Stimulated activated naive B cell treated with anti-CD40 and anti-IgM and Interleukin-4, amounts not matched to agents 10 μg/mL and 1 μg/mL and 100 μg/mL, for 72 hours (primary cell): ENCODE measurements at places on chromosomes 4 and X.

DNA sequence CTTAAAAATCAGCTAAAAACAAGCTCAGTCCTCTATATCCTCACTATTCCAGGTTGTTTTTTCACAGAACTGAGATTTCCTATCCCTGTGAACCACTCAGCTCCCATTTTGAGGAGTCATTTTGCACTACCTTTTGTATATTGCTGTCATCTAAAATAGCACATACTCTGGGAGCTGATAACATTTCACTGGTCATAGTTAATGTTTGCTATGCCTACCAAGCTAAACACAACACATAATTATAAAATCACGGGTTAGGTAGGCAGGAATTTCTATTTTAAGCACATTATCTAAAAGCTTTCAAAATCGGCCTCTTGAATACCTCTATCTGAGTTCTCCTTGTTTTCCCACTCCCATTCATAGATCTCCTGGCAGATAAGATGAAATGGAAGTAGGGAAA lies 882.0 kb upstream of the INTU start:
- H3K27ac ChIP-seq = no peak overlapping the region
- no peak overlapping the region for H3K4me3 ChIP-seq
- H3K4me1 ChIP-seq = no peaks in the 10 kb centered on the region
- DNase-seq = no peak
- H3K36me3 ChIP-seq = no peaks in the 10 kb centered on the region

DNA sequence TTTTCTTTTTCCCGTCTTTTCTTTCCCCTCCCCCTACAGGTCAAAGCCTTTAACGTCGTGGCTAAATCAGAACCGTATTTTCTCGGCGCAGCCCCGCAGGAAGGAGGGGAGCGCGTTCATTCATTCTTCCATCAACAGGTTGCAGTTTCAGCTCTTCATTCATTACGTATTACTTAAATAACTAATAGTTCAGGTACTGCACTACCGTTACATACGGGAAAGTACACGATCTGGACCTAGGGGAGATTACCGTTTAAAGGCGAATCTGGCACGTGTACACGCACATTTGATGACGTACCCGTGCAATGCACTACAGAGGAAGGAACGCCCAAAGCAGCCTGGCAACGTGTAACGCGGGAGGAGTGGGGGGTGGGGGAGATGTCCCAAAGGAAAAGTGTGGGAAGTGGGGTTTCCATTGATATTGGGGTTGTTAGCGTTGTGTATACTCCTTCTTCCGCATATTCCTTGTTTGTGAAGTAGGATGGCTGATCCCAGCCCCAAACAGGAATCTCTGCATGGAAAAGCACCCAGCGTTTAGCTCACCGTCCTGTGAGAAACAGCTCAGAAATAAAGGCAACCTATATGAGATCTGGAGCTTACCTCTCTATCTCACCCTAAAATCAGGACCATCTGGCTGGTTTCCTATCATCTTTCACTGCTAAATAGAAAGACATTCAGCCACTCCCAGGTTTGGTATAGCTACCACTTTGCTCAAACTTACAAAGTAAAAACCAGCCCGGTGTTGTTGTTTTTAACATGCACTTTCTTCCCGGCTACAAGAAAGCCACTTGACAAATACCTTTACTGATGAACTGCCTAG lies 585 bp upstream of the SEC24D start:
- peak overlapping the region; percentile 99 for H3K4me3 ChIP-seq
- peak; percentile 34 for DNase-seq
- no peaks in the 10 kb centered on the region for H3K27me3 ChIP-seq
- peaks cover 7% of the 10 kb centered on the region for H3K36me3 ChIP-seq
- peaks cover 9% of the 10 kb centered on the region for H3K4me1 ChIP-seq

DNA sequence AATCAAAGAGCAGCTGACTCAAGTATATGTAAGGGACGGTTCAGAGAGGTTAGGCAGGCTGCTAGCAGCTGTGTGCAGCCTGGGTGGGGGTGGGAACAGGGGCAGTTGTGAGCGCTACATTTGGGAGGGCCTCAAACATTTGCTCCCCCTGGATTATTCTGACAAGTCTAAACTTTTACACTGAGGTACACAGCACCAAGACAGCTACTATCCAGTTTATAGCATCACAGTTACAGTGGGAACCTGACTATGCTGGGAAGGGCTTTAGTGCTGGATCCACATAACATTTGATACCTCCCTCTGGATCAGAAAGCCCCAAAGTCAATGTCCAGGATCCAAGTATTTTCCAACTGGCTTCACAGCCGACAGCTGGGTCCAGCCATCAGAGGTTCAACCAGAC lies 55.8 kb upstream of the GIMD1 start:
- no peaks in the 10 kb centered on the region for H3K36me3 ChIP-seq
- no peak for DNase-seq
- no peak overlapping the region for H3K27ac ChIP-seq
- H3K27me3 ChIP-seq = no peaks in the 10 kb centered on the region
- H3K4me3 ChIP-seq = no peak overlapping the region
- H3K4me1 ChIP-seq = no peaks in the 10 kb centered on the region

GRCh38 chr4:76192236-76192635 lies 21.4 kb downstream of the SCARB2 start:
- H3K27me3 ChIP-seq = no peaks in the 10 kb centered on the region
- peaks cover 35% of the 10 kb centered on the region for H3K4me1 ChIP-seq
- H3K27ac ChIP-seq = no peak overlapping the region
- H3K4me3 ChIP-seq = no peak overlapping the region
- DNase-seq = no peak
- H3K36me3 ChIP-seq = peaks cover 45% of the 10 kb centered on the region

- H3K27ac ChIP-seq = no peak overlapping the region
- DNase-seq = no peak
- no peaks in the 10 kb centered on the region for H3K27me3 ChIP-seq
- no peaks in the 10 kb centered on the region for H3K4me1 ChIP-seq
Measured at GRCh38 chrX:68659385-68659784, 11.9 kb downstream of the STARD8 start.

DNA sequence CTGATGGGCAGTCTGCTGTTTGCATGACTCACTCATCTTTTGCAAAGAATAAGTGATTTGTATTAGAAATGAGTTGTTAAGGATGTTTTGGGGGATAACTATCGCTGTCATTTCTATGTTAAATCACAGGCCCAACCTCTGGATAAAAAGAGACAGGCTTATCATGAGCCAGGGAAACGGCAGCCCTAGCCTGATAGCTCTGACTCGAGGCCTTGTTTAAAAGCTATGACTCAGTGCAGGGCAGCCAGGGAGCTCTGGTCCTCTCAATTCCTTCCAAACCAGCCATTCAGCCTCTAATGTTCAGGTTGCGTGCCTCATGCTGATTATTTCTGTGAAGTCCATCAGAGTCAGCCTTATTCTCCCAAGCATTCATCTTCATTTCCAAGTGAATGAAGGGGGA lies 305.9 kb upstream of the HAND2 start:
- no peaks in the 10 kb centered on the region for H3K27me3 ChIP-seq
- no peak for DNase-seq
- H3K36me3 ChIP-seq = no peaks in the 10 kb centered on the region
- no peak overlapping the region for H3K4me3 ChIP-seq
- no peak overlapping the region for H3K27ac ChIP-seq

- H3K4me3 ChIP-seq = no peak overlapping the region
- H3K36me3 ChIP-seq = no peaks in the 10 kb centered on the region
- no peaks in the 10 kb centered on the region for H3K27me3 ChIP-seq
- H3K27ac ChIP-seq = no peak overlapping the region
Measured at GRCh38 chrX:98371994-98372393, 1488.3 kb downstream of the RPA4 start.

GRCh38 chrX:70324326-70324725 lies 34.4 kb downstream of the KIF4A start:
- H3K36me3 ChIP-seq = no peaks in the 10 kb centered on the region
- H3K4me1 ChIP-seq = no peaks in the 10 kb centered on the region
- H3K4me3 ChIP-seq = no peak overlapping the region
- H3K27me3 ChIP-seq = no peaks in the 10 kb centered on the region
- no peak overlapping the region for H3K27ac ChIP-seq
- DNase-seq = no peak

DNA sequence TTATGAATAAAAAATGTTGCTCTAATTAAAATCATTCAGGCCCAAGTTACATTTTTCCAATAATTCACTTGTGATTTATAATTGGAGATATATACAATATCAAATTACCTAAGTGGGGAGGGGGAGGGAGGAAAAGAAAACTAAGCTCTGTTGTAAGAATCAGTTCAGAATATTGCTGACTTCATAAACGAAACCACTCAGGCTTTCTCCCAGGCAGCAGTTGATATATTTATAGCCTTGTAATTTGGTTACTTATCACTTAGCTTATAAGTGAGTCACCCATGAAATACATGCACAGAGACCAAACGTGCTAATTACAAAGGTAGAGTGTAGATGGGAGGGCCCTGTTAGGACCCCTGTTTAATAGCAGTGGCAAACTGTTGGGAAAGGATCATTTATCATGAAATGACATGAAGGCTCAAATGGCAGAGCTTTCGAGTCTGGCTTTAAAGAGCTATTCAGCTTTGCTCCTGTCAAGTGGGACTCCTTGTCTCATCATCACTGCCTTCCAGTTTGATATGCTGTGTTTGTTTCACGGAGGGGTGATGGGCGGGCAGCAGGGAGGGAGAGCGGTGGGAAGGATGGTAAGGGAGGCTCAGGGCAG lies 105.6 kb upstream of the PGRMC2 start:
- no peaks in the 10 kb centered on the region for H3K4me1 ChIP-seq
- no peaks in the 10 kb centered on the region for H3K27me3 ChIP-seq
- H3K36me3 ChIP-seq = no peaks in the 10 kb centered on the region
- no peak for DNase-seq

DNA sequence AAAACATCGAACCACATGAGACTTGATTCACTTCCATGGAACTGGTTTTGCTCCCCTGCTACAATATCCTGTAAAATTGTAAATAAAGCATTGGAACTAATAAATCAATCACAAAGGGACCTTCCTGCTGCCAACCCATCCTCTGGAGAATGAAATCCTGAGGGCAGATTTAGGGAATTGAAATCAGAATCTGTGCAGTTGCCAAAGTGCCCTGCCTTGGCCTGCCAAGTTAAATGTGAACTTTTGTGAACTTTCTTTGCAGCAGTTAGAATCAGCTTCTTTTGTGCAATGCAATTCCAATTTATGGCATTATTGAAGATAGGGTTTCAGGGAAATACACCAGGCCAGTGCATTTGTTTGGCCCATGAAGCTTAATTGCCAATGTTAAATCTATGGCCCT lies 263.1 kb downstream of the PTTG2 start:
- DNase-seq = no peak
- H3K4me1 ChIP-seq = no peaks in the 10 kb centered on the region
- H3K27me3 ChIP-seq = no peaks in the 10 kb centered on the region
- no peak overlapping the region for H3K27ac ChIP-seq

- no peaks in the 10 kb centered on the region for H3K27me3 ChIP-seq
- H3K4me3 ChIP-seq = no peak overlapping the region
- no peaks in the 10 kb centered on the region for H3K4me1 ChIP-seq
- DNase-seq = no peak
Measured at GRCh38 chrX:24133312-24133711, 16.2 kb upstream of the ZFX start.
